Colonic mucosa (tissue), 4 donors: ENCODE measurements at places on chromosomes 2 and 18. TPM values are rescaled to one million over a fixed set of nuclear protein-coding genes. Genes with fewer than 3 reads are reported as not detected.

ALK gene
- total RNA-seq, result not detected

C2orf78 gene
- not detected for total RNA-seq

CYP27C1 gene
- 0.19 TPM for total RNA-seq

ERICH2 gene
- not detected for total RNA-seq

STON1 gene
- total RNA-seq, result 2.1 TPM

UGT1A10 gene
- total RNA-seq, result 45.2 TPM

CAPN14 gene
- 0.08 TPM for total RNA-seq

FAM237A gene
- total RNA-seq, result not detected

CLEC4F gene
- total RNA-seq, result 0.12 TPM

KRTCAP3 gene
- 147 TPM for total RNA-seq

UGT1A3 gene
- total RNA-seq, result 1.9 TPM

- no peaks in the 10 kb centered on the region for H3K27me3 ChIP-seq
- no peak for DNase-seq
These were observed 126.9 kb upstream of the TLK1 start for GRCh38 chr2:171287611-171288010.

- no peaks in the 10 kb centered on the region for H3K4me1 ChIP-seq
- no peaks in the 10 kb centered on the region for H3K27me3 ChIP-seq
- H3K4me3 ChIP-seq, result no peak overlapping the region
- H3K27ac ChIP-seq, result no peak overlapping the region
- no peak for DNase-seq
- H3K36me3 ChIP-seq, result no peaks in the 10 kb centered on the region
These were observed 15.9 kb upstream of the ZBTB14 start for GRCh38 chr18:5311301-5311989.

DNA sequence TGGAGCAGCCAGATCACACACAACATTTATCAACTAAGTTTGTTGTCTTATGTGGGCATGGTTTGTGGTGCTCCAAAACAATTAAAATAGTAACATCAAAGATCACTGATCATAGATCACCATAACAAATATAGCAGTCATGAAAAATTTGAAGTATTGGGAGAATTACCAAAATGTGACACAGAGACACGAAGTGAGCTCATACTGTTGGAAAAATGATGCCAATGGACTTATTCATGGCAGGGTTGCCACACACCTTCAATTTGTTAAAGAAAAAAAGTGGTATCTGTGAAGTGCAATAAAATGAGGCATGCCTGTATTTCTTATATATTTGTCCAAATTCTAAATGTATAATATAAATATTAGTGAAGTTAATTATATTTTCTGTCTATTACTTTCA, 42.9 kb upstream of the CABYR start:
- H3K27me3 ChIP-seq, result no peaks in the 10 kb centered on the region
- DNase-seq, result no peak
- no peaks in the 10 kb centered on the region for H3K4me1 ChIP-seq
- no peak overlapping the region for H3K27ac ChIP-seq

GRCh38 chr18:21820033-21820810, 79.6 kb downstream of the MIB1 start:
- H3K36me3 ChIP-seq, result no peaks in the 10 kb centered on the region
- no peak overlapping the region for H3K27ac ChIP-seq
- no peak overlapping the region for H3K4me3 ChIP-seq
- no peaks in the 10 kb centered on the region for H3K27me3 ChIP-seq
- no peak for DNase-seq
- no peaks in the 10 kb centered on the region for H3K4me1 ChIP-seq

DNA sequence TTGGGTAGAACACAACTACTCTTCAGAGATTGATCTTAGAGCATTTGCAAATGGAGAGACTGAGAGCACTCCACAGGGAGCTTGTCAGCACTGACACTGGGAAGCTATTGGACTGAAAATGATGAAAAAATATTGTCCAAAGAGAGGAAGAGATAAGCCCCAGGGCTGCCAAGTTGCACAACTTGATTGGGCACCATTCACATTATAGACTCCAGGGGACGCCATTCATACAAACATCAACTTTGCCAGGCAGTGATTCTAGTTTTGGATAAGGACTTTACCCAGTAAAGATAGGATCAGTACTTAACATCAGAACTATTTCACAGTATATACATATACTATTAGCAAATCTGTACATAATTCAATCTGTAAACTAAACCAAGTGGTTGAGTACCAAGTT, 79.6 kb upstream of the MYCN start:
- no peaks in the 10 kb centered on the region for H3K36me3 ChIP-seq
- no peak overlapping the region for H3K4me3 ChIP-seq
- DNase-seq, result no peak
- no peaks in the 10 kb centered on the region for H3K27me3 ChIP-seq
- H3K4me1 ChIP-seq, result no peaks in the 10 kb centered on the region

DNA sequence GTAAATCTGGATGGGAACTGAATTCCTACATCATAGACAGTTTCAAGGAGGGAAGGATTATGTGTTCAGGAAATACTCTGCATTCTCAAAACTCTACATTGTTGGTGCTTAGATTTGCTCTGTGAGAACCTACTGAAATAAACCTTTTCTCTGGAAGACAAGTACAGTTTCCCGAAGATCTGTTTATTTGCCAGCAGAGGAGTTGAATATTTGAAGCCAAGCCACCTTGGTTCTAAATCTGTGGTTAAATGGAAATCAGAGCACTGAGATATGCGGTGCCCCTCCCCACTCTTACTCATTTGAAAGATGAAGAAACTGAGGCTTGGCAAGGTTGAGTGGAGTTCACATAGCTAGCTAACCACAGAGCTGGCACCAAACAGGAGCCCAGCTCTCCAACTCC, 146.3 kb upstream of the CTAGE1 start:
- no peak for DNase-seq
- H3K4me3 ChIP-seq, result no peak overlapping the region
- H3K27ac ChIP-seq, result no peak overlapping the region
- no peaks in the 10 kb centered on the region for H3K36me3 ChIP-seq
- H3K27me3 ChIP-seq, result no peaks in the 10 kb centered on the region

- H3K36me3 ChIP-seq, result no peaks in the 10 kb centered on the region
- H3K4me3 ChIP-seq, result no peak overlapping the region
- no peak for DNase-seq
These were observed 1108.7 kb upstream of the TMEFF2 start for GRCh38 chr2:193303464-193303863.

GRCh38 chr2:16394072-16394985, 271.3 kb downstream of the CYRIA start:
- H3K4me1 ChIP-seq, result no peaks in the 10 kb centered on the region
- no peak overlapping the region for H3K27ac ChIP-seq
- no peak for DNase-seq
- H3K4me3 ChIP-seq, result no peak overlapping the region
- no peaks in the 10 kb centered on the region for H3K27me3 ChIP-seq

GRCh38 chr2:235003096-235003775, 51.4 kb downstream of the SH3BP4 start:
- no peak for DNase-seq
- no peaks in the 10 kb centered on the region for H3K36me3 ChIP-seq
- H3K27ac ChIP-seq, result peak overlapping the region; percentile 36
- H3K27me3 ChIP-seq, result no peaks in the 10 kb centered on the region

- no peaks in the 10 kb centered on the region for H3K36me3 ChIP-seq
- no peak for DNase-seq
- no peaks in the 10 kb centered on the region for H3K27me3 ChIP-seq
- no peak within 1 kb of the TSS for H3K27ac ChIP-seq
These were observed at the start of gene VIT for GRCh38 chr2:36696533-36696932. Gene VIT (plus strand): TSS chr2:36696707. CDS start chr2:36716371, 19,664 bp downstream.

DNA sequence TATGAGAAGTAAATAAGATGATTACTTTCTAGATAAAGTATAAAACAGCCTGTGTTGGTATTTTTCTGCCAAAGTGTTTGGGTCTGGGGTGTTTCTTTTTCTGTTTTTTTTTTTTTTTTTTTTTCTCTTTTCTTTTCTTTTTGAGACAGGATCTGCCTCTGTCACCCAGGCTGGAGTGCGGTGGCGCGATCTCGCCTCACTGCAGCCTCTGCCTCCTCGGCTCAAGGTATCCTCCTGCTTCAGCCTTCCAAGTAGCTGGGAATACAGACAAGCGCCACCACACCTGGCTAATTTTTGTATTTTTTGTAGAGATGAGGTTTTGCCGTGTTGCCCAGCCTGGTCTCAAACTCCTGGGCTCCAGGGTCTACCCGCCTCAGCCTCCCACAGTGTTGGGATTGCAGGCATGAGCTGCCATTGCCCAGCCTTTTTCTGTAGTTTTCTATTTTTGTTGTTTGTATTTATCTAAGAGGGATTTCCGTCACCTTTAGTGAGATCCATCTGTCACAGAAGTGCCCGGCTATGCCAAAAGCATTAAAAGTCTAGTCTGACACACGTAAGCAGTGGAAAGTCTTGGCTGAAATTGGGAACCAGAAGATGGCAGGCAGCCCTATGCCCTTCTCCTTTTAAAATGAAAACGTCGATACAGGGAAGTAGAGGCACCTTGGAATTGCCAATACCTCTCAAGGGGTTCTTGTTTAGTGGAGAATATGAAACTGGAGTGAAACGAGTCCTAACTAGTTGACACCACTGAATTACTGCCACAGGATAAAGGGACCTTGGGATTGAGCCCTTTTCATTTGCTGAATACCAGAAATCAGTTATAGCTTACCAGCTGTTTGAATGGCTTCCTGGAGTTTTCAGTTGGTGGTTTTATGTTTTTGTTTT, 14.0 kb downstream of the UGP2 start:
- H3K27ac ChIP-seq, result peak overlapping the region; percentile 2
- no peak overlapping the region for H3K4me3 ChIP-seq
- H3K27me3 ChIP-seq, result no peaks in the 10 kb centered on the region
- no peak for DNase-seq
- peaks cover 10% of the 10 kb centered on the region for H3K36me3 ChIP-seq
- no peaks in the 10 kb centered on the region for H3K4me1 ChIP-seq

- H3K4me3 ChIP-seq, result no peak overlapping the region
- no peaks in the 10 kb centered on the region for H3K36me3 ChIP-seq
- peaks cover 7% of the 10 kb centered on the region for H3K4me1 ChIP-seq
- no peak for DNase-seq
These were observed 1.9 kb downstream of the SS18 start for GRCh38 chr18:26088487-26088886.

DNA sequence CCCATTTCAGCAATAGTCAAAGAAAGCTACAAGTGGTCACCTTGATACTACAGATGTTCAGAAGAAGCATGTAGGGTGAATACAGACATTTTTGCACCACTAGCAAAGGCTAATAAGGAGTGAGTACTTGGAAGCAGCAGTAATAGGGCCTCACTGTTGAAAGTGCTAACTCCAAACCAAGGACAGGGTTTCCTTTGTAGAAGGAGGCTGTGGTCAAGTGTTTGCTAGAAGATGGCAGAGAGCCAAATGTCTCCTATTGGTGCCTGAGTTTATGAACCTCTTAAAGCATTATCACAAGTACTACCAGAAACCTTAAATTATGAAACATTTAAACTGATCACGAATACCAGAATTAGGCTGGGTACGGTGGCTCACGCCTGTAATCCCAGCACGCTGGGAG, 308.1 kb downstream of the ZEB2 start:
- H3K36me3 ChIP-seq, result no peaks in the 10 kb centered on the region
- H3K4me1 ChIP-seq, result no peaks in the 10 kb centered on the region
- no peak overlapping the region for H3K4me3 ChIP-seq

- no peaks in the 10 kb centered on the region for H3K36me3 ChIP-seq
- no peaks in the 10 kb centered on the region for H3K4me1 ChIP-seq
- H3K4me3 ChIP-seq, result no peak overlapping the region
- no peaks in the 10 kb centered on the region for H3K27me3 ChIP-seq
These were observed 307.9 kb downstream of the CLIP4 start for GRCh38 chr2:29423061-29423666.

GRCh38 chr2:102504833-102505232, 31.8 kb downstream of the SLC9A4 start:
- H3K36me3 ChIP-seq, result no peaks in the 10 kb centered on the region
- no peak overlapping the region for H3K4me3 ChIP-seq
- no peaks in the 10 kb centered on the region for H3K27me3 ChIP-seq
- peak; percentile 78 for DNase-seq
- no peak overlapping the region for H3K27ac ChIP-seq

DNA sequence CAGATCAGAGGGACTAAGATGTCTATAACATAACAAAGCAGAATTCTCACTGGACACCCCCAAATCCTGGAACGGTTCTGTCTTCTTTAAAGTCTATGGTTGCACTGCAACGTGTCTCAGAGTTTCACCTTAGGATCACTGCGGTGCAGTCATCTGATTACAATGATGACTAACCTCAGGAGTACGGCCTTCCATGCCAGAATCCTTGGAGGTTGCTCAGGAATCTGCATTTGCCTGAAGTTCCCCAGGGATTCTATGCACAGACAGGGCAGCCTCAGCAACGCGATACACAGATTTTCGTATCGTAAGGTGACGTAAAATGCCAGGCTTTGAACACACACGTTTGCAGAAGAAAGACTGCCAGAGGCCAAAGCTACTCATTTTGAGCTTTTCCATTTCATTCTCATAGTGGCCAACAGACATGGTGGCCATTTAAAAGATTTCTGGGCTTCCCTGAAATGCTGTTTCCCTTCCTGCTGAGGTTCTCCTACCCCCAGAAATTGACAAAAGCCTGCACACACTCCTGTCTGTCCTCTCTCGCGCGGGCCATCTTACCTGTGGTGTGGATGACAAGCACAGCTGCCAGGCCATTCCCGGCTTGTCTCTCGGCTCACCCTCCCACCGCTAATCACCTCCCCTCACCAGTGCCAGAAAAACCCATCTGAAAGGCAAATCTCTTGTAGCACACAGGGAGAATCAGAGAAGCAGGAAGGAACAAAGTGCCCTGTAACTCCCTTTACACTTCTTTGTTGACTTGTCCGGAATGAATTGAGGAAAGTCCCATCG, 148.8 kb downstream of the ACKR3 start:
- no peaks in the 10 kb centered on the region for H3K36me3 ChIP-seq
- H3K4me3 ChIP-seq, result no peak overlapping the region

GRCh38 chr2:179826297-179826696, 35.1 kb downstream of the ZNF385B start:
- no peaks in the 10 kb centered on the region for H3K27me3 ChIP-seq
- H3K4me3 ChIP-seq, result no peak overlapping the region
- no peaks in the 10 kb centered on the region for H3K4me1 ChIP-seq

GRCh38 chr2:165777522-165778186, 16.4 kb downstream of the GALNT3 start:
- H3K36me3 ChIP-seq, result no peaks in the 10 kb centered on the region
- no peak for DNase-seq
- H3K27ac ChIP-seq, result no peak overlapping the region

DNA sequence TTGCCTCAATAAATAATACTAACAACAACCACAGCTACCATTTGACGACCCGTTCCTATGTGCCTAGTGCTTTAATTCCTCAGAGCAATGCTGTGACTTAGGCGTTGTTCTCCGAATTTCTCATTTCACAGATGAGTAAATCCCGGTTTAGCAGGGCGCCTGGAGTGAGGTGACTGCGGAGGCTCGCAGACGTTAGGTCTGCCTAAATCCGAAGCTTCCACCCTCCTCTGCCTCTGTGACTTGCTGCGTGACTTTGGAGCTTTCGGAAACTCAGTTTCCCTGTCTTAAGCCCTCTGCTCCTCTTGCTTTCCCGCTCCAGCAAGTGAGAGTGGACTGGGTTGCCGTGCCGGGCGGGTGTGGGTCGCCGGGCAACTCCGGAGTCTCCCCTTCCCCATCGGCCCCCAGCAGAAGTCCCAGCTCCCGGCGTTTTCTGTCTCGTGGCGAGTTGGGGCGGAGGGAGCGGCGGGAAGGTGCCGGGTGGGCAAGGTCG, 711 bp upstream of the ATOH8 start:
- peak overlapping the region; percentile 62 for H3K4me3 ChIP-seq
- H3K27ac ChIP-seq, result no peak overlapping the region
- H3K36me3 ChIP-seq, result no peaks in the 10 kb centered on the region
- peaks cover 13% of the 10 kb centered on the region for H3K4me1 ChIP-seq
- DNase-seq, result no peak
- H3K27me3 ChIP-seq, result peaks cover 50% of the 10 kb centered on the region
